ENCODE measurements at places on chromosomes 13 and 19.
A peak's percentile ranks its signal among the peaks of the same experiment; 100 is the strongest.

DNA sequence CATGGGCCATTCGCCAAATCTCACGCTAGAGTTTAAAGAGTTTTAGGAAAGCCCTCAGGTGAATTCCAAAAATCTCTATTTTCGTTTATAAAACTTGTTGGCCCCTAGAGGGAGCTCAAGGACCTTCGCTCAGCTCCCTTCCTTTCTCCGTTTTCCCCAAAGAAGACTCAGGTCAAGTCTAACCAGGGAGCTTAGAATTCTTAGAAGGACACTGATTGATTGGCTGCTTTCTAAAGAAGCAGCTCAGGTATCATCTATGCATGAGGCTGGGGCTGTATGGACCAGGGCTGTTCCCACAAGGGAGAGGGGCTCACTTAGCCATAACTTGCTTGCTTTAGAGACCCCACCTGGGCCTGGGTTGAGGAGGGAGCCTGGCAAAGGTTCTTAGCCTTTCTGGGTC is 20.5 kb downstream of the DZIP1 start:
- DNase-seq = peak; percentile 39

DNA sequence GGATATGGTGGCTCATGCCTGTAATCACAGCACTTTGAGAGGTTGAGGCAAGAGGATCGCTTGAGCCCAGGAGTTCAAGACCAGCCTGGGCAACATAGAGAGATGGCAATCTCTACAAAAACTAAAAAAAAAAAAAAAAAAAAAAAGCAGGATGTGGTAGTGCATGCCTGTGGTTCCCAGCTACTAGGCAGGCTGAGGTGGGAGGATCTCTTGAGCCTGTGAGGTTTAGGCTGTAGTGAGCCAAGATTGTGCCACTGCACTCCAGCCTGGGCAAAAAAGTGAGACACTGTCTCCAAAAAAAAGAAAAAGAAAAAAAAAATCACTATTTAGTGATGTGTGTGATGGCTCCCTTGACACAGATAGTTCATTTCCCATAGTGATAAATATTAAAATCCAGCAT is 365.0 kb upstream of the NBEA start:
- DNase-seq = no peak

DNA sequence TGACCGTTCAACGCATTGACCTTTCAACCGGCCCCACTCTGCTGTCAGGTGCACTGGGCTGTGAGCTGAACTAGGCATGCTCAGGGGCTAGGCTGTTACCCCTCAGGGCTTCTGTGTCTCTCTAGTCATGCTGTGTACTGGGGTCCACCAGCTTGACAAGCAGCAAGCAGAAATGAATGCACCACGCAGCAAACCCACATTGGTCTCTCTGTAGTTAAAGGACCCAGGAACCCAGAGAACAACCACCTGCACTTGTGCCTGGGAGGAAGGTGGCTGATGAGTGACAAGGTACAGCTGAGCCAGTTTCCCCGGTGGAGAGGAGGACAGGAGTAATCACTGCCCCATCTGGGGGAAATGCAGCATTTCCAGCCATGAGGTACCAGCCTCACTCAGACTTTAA is 159.9 kb downstream of the USP12 start:
- no peak for DNase-seq

GRCh38 chr19:34276614-34277013 is 22.3 kb downstream of the GARRE1 start:
- no peak for DNase-seq

DNA sequence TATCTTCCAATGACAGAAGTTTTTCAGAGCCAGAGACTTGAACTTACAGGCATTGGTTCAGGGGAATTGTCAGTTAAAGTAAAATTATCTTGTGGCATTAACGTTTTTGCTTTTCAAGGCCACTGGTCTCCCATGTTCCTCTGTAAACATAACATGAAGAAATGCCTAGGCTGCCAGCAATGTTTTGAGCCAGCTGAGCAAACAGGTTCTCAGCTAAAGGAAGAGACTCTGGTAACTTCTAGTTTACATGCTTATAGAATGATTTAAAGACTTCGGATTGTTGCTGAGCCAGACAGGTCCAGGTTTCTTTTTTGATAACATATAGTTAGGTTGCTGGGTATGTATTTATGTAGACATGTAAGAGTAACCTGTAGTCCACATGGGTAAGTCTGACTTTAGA is 35.7 kb downstream of the ZNF493 start:
- DNase-seq = no peak

- DNase-seq = no peak
These were observed 85.7 kb downstream of the LACC1 start for GRCh38 chr13:43965459-43965845.

DNA sequence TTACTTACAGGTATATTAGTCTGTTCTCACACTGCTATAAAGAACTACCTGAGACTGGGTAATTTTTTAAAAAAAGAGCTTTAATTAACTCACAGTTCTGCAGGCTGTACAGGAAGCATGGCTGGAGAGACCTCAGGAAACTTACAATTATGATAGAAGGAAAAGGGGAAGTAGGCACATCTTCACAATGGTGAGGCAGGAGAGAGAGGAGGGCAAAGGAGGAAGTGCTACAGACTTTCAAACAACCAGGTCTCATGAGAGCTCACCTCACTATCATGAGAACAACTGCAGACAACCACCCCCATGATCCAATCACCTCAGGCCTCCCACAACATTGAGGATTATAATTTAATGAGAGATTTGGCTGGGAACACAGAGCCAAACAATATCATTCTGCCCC is 511.7 kb downstream of the SLITRK6 start:
- DNase-seq = no peak

DNA sequence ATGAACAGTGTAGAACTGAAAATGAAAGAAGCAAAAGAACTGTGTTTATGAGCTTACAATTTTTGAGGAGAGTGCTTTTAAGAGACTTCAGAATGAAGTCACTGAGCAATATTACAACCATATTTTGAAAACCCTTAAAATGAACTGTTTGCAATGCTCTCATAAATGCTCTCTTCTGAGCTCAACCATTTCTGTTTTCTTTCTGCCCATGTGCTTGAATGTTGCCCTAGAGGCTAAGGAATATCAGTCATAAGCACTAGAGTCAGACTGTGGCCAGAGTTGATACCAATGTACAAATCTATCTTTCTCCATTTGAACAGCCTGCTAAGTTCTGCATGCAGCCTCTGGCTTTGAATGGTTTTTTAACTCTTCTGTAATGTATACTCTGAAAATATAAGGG is 1092.8 kb downstream of the PCDH9 start:
- no peak for DNase-seq

Measured in HAP-1 (cell line).